ENCODE measurements at places on chromosomes 2 and 18.

- DNase-seq: no peak
These were observed 294.1 kb downstream of the KCNS3 start for GRCh38 chr2:18172607-18173006.

GRCh38 chr2:21860907-21861306 is 737.1 kb downstream of the TDRD15 start:
- no peak for DNase-seq

DNA sequence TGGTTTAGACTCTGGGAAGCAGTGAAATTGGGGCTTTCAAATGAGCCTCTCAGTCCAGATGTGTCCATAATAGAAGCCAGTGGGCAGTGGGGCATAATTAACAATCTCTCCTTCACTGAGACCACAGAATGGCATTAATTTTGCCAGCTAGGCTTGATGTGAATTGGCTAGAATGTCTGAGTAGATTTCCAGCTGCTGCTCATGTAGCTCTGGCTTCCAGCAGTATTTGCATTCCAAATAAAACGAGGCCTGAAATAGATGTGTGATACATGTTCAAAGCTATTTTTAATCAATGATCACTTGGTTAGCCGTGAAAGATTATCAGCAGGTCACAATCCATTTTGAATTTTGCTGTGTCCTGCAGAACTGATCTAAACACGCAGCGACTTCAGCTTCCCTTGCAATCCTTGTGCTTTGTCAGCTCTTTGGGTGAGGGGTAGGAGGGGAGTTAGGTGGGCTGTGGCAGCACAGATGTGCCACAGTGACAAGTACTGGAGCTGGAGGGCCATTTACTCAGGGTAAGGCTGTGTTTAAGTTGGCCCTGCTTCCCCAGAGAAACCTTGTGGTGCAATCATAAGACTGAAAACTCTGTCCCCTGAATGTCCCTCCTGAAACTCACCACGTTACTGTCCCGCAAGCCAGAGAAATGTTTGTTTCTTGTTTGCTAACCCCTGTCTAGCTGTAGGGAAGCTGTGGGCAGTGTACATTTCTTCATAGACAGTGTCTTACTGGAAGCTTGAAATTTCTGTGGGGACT is 56.9 kb upstream of the TMEM178A start:
- DNase-seq: no peak

GRCh38 chr2:4539121-4539520 is 835.7 kb downstream of the DCDC2C start:
- DNase-seq: no peak

DNA sequence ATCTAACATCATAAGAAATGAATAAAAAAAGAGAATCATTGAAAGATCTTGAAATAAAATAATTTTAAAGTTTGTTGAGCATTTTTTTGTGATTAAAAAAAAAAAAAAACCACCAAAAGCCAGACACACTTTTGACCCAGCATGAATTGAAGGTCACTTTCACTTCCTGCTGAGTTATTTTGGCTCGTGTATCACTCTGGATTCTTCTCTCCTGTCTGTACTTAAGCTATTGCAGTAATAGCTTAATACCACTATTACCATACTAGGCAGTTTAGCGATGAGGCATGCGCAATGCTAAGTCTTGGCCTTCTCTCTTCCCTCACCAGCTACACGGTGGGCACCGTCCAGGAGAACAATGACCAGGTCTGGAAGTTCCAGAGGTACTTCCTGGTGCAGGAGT is 54.5 kb upstream of the SPP2 start:
- no peak for DNase-seq
